ENCODE measurements at places on chromosomes 16 and 17. TPM values are rescaled to one million over a fixed set of nuclear protein-coding genes. Genes with fewer than 3 reads are reported as not detected.

RHBDL1 gene
- 2.5 TPM for total RNA-seq

COL1A1 gene
- 4.2 TPM for total RNA-seq

ITGAL gene
- 518 TPM for total RNA-seq

FOXN1 gene
- total RNA-seq = not detected

CDYL2 gene
- 24.4 TPM for total RNA-seq

KRTAP4-4 gene
- not detected for total RNA-seq

TMEM238L gene
- total RNA-seq = not detected

- H3K4me3 ChIP-seq = peak overlapping the region; percentile 63
- peak; percentile 99 for DNase-seq
- H3K27ac ChIP-seq = peak overlapping the region; percentile 98
Observed at GRCh38 chr17:49739641-49740271, 24.2 kb downstream of the FAM117A start.

DNA sequence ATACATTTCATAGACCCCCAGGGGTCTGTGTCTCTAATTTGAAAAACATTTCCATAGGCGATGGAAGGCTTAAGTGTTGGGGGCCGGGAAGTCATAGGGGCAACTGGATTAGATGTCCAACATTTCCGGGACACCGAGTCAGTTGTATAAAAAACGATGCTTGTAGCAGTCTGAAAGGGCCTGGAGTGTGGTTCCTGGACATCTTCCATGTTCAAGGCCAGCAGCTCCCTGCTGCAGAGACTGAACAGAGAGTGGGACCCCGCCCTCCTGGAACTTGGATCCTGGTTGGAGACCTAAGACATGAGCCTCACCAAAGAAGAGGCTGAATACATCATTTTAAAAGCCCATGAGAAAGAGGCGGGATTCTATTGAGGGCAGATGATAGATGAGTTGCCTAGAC lies 82.0 kb upstream of the ZNF423 start:
- no peaks in the 10 kb centered on the region for H3K27me3 ChIP-seq
- no peak for DNase-seq

- no peak for DNase-seq
- peaks cover 42% of the 10 kb centered on the region for H3K36me3 ChIP-seq
- H3K27me3 ChIP-seq = no peaks in the 10 kb centered on the region
- H3K4me3 ChIP-seq = no peak overlapping the region
- peaks cover 18% of the 10 kb centered on the region for H3K4me1 ChIP-seq
- H3K27ac ChIP-seq = no peak overlapping the region
Observed at GRCh38 chr17:77499699-77500435, 359.1 kb downstream of the SEC14L1 start.

- H3K36me3 ChIP-seq = no peaks in the 10 kb centered on the region
- peaks cover 60% of the 10 kb centered on the region for H3K27me3 ChIP-seq
- no peak overlapping the region for H3K4me3 ChIP-seq
- no peak for DNase-seq
- H3K27ac ChIP-seq = no peak overlapping the region
Observed at GRCh38 chr17:34892461-34893249, 68.6 kb downstream of the CCT6B start.

- no peak overlapping the region for H3K27ac ChIP-seq
- H3K36me3 ChIP-seq = no peaks in the 10 kb centered on the region
- no peaks in the 10 kb centered on the region for H3K4me1 ChIP-seq
- DNase-seq = no peak
- H3K27me3 ChIP-seq = no peaks in the 10 kb centered on the region
Observed at GRCh38 chr16:71467810-71468209, 5.8 kb upstream of the ZNF23 start.

- peaks cover 40% of the 10 kb centered on the region for H3K4me1 ChIP-seq
- no peak overlapping the region for H3K27ac ChIP-seq
- H3K27me3 ChIP-seq = peaks cover 16% of the 10 kb centered on the region
- H3K4me3 ChIP-seq = peak overlapping the region; percentile 44
- no peaks in the 10 kb centered on the region for H3K36me3 ChIP-seq
Observed at GRCh38 chr17:60139438-60140285, 10.1 kb upstream of the CA4 start.

DNA sequence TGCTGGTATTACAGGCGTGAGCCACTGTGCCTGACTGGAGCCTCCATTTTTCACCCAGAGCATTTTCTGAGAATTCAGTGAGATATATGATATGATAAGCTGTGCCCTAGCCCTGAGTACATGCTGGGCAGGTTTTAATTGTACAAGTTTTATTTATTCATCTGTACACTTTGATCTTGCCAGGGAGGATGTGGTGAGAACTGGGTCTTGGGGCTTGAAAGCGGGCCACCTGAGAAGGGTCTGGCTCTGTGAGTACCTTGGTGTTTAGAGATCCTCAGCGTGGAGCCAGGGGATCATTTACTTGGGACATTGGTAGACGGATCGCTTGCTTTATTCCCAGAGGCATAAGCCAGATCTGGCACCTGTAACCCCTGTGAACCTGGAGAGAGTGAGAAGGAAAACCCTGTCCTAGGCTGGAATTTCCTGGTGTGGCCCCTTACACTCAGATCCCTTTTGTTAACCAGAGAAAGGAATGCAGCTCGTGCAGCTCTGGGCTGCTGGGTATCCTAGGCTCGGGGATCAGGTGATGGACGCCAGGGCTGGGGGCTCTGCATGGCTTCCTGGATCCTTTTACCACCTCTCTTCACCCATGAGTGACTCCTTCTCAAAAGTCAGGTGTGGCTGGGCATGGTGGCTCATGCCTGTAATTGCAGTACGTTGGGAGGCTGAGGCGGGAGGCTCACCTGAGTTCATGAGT lies 91.9 kb downstream of the ABCC1 start:
- H3K4me3 ChIP-seq = no peak overlapping the region
- H3K27ac ChIP-seq = peak overlapping the region; percentile 6
- H3K4me1 ChIP-seq = no peaks in the 10 kb centered on the region
- no peak for DNase-seq
- peaks cover 4% of the 10 kb centered on the region for H3K36me3 ChIP-seq
- H3K27me3 ChIP-seq = no peaks in the 10 kb centered on the region

DNA sequence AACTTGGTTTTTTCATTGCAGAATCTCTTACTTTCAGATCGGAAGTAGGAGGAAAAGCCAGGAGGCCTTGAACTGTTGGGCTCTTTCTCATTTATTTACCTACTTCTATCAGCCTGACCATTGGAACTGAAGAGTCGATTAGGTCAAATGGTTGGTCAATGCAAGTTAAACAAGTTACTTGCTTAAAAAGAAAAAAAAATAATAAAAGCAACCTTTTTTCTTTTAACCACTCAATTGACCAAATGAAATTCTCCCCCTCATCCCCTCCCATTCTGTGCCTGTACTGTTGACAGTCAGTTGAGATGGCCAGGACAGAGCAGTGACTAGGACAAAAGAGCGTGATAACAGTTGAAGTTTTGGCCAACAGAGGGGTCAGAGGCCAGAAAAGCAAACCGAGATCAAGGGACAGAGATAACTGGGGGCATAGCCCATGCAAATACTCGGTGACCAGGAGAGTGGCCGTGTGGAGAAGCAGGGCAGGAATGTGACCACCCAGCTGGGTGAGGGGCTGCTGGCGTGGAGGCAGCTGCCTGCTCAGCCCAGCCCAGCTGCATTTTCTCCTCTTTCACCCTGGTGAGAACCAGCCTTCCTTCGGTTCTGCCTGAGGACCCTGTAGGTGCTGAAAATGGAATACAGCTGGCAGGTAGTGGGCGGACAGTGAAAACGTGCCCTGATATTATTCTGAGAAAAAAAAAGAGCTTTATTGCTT lies 72.2 kb downstream of the HS3ST3B1 start:
- H3K36me3 ChIP-seq = no peaks in the 10 kb centered on the region
- no peaks in the 10 kb centered on the region for H3K27me3 ChIP-seq
- H3K4me1 ChIP-seq = no peaks in the 10 kb centered on the region
- no peak overlapping the region for H3K27ac ChIP-seq
- H3K4me3 ChIP-seq = no peak overlapping the region
- DNase-seq = no peak

DNA sequence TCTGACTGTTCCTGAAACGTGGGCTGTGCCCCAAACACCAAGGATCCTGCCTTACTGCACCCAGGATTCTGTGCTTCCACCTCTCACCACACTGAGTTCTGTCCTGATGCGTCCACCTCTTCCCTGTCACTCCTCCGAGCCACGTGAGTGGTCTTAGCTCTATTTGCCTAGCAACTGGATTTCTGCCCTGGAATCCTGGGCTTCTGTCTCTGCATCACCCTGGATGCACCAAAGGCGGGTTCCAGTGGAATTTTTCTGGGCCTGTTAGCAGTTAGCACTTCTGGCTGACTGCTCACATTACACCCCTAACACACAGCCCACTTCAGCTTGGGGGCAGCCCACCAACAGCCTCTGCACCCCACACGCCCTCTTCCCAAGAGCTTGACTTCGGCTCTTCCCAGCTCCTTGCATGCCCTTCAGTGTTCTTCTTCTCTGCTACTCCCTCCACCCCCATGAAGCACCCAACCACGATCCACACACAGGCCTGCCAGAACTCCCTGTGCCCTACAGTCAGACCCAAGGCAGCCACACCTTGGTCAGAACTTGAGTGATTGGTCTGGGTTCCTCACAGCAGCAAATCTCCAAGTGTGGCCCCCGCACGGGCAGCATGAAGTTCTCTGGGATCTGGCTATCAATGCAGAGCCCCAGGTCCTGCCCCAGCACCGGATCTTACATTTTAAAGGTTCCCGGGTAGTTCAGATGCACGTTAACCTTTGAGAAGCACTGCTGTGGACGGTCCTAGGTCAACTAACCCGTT lies 129.8 kb upstream of the RCVRN start:
- no peak overlapping the region for H3K27ac ChIP-seq
- no peaks in the 10 kb centered on the region for H3K27me3 ChIP-seq
- H3K4me3 ChIP-seq = no peak overlapping the region
- H3K4me1 ChIP-seq = no peaks in the 10 kb centered on the region
- H3K36me3 ChIP-seq = no peaks in the 10 kb centered on the region

- H3K27me3 ChIP-seq = no peaks in the 10 kb centered on the region
- peak; percentile 38 for DNase-seq
- peak within 1 kb of the TSS; percentile 66 for H3K27ac ChIP-seq
- H3K36me3 ChIP-seq = peaks cover 24% of the 10 kb centered on the region
- peak within 1 kb of the TSS; percentile 81 for H3K4me3 ChIP-seq
Observed at GRCh38 chr16:57999971-58000705, at the start of gene ZNF319. TSS of gene ZNF319 (minus strand) at chr16:58000672. CDS start at chr16:57998265, 2,407 bp downstream.

DNA sequence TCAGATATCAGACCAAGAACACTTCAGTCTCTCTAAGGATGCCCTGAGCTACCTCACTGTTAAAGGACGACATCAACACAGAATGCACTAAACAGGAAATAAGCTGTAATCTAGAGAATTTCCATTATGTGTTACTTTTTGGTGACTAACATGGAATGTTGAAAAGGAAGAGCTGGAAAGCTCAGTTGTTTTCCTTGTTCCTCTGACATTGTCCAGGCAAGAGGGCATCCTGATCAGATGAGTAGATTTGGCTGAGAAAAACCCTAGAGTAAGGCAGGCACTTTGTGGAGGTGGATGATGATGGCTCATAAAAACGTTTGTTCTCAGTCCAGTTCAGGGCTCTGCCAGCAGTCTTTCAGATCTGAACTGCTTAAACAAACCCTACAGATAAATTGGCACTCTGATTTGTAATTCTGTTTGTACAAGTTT lies 34.0 kb downstream of the DGKE start:
- DNase-seq = no peak
- no peaks in the 10 kb centered on the region for H3K36me3 ChIP-seq
- no peak overlapping the region for H3K4me3 ChIP-seq

DNA sequence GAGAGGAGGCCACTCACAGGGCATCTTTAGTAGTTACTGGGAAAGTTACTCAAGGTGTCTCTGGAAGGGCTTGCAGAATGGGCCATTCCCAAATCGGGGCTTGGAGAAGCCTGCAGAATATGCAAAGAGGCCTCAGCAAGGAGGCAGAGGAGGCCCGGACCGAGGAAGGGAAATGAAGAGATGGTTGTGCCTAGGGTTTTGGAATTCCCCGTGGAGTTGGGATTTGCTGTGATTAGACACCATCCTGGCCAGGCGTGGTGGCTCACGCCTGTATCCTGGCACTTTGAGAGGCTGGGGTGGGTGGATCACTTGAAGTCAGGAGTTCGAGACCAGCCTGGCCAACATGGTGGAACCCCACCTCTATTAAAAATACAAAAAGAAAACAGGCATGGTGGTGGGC lies 193.0 kb downstream of the IRF8 start:
- peaks cover 14% of the 10 kb centered on the region for H3K27me3 ChIP-seq
- no peak for DNase-seq
- H3K4me1 ChIP-seq = no peaks in the 10 kb centered on the region
- no peak overlapping the region for H3K4me3 ChIP-seq

DNA sequence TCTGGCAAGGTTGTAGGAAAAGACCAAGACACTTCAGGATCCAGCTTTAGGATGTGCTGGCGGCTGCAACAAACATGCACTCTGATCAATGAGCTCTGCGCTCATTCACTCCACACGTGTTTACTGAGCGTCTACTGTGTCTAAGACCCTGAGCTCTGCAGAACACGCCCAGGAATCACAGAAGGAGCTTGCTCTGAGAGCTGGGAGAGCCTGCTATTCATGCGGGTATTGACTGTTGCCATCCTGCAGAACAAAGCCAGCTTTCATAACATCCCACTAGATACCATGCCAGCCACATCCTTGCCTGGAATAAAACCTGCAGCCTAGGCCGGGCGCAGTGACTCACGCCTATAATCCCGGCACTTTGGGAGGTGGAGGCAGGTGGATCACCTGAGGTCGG lies 44.1 kb downstream of the NXN start:
- no peak overlapping the region for H3K4me3 ChIP-seq
- H3K36me3 ChIP-seq = no peaks in the 10 kb centered on the region
- H3K4me1 ChIP-seq = no peaks in the 10 kb centered on the region
- DNase-seq = no peak
- peaks cover 9% of the 10 kb centered on the region for H3K27me3 ChIP-seq
- H3K27ac ChIP-seq = no peak overlapping the region

GRCh38 chr17:41687828-41688640 lies 651 bp upstream of the EIF1 start:
- peak overlapping the region; percentile 98 for H3K27ac ChIP-seq
- H3K4me1 ChIP-seq = peaks cover 29% of the 10 kb centered on the region
- H3K4me3 ChIP-seq = peak overlapping the region; percentile 74
- no peaks in the 10 kb centered on the region for H3K27me3 ChIP-seq
- peak; percentile 69 for DNase-seq
- peaks cover 10% of the 10 kb centered on the region for H3K36me3 ChIP-seq

DNA sequence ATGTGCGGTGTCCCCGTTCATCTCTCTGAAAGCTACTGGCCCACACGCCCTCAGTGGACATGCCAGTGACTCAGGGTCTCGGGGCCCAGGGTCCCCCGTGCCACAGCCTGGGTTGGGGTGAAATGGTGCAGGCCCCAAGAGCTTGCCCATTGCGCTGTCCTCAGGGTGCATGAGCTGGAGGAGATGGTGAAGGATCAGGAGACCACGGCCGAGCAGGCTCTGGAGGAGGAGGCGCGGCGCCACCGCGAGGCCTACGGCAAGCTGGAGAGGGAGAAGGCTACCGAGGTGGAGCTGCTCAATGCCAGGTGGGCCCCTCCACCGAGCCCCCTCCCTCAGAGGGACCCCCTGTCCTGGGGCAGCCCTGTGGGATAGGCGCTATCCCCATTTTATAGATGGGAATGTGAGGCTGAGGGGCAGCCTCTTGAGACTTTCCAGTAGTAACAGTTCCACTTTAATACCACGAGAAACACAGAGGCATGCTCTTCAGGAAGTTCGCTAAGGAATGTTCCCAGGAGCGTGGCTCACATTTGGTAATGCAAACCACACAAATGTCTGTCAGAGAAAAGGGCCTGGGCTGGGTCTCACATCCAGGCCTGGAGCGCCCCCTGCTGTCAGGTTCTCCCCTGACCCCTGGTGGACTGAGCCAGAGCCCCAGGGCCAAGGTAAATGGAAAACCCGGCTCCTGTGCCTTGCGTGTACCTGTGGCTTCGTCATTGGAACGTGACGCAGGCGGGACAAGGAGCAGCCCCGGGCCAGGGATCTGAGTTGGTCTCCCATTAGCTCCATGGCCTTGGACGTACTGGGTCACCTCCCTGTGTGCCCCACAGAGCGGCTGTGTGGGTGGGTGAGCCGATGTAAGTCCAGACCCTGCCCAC lies 133.7 kb downstream of the RAB11FIP4 start:
- H3K36me3 ChIP-seq = peaks cover 91% of the 10 kb centered on the region
- DNase-seq = peak; percentile 68
- H3K4me3 ChIP-seq = no peak overlapping the region

Data from T-cell (primary cell).